Heart left ventricle (tissue), 16 donors: ENCODE measurements at places on chromosomes 4 and X. TPM values are rescaled to one million over a fixed set of nuclear protein-coding genes. Genes with fewer than 3 reads are reported as not detected.

GRCh38 chr4:185865901-185866328 lies 53.9 kb upstream of the SORBS2 start:
- DNase-seq = no peak

- DNase-seq = no peak
Observed at GRCh38 chrX:20005883-20006282, 15.0 kb upstream of the BCLAF3 start.

DNA sequence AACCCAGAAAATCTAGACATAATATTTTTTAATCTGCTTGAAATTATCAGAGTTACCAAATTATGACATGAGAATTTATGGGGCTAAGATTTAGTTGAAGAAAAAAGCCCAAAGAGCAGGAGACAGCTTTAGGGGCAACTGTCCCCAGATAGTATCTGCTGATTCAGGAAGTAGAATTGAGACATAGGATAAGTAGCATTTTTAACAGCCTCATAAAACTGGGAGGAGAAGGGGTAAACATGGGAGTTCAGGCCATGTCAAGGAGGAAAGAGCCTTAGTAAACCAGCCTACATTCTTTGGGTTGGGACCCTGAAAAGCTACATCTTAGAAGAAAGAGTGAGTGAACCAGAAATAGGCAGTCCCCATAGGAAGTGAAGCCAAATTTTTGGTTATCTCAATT lies 9.7 kb upstream of the RAB28 start:
- no peak for DNase-seq

DNA sequence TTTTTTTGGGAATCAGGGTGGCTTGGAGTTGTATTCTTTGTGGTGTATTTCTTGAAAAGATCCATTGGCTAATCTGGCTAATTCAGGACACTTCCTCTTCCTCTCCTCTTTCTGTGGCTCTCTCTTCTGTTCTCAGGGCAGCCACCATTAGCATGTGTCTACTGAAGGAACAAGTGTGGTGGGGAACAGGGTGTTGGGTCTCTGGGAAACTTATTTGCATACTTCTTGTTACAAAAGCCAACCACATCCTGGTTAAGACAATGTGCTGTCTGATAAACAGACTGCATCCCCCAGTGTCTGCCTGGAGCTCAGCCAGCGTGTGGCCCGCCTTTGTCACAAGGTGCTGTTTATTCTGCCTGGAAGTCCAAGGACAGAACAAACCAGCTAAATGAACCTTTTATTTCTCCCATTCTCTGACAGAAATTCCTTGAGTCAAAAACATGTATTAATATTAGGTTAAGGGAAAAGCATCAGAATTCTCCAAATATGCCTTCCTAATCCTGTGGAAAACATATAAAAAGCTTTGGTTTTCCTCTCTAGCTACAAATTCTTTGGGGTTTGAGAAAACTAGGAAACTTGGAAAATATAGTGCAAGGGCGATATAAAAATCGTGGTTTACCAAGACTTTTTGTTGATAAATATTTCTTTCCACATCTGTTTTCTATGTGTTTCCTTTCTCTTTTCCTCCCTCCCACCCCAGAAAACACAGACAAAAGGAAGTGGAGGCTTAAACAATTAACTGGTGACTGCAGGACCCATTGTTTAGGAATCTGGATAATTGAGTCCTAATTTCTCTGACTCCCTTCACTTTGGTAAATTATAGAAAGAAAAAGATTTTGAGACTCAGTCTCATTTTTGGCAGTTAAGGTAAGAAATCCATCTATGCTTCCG lies 203.6 kb downstream of the SPRY1 start:
- peak; percentile 70 for DNase-seq

DNA sequence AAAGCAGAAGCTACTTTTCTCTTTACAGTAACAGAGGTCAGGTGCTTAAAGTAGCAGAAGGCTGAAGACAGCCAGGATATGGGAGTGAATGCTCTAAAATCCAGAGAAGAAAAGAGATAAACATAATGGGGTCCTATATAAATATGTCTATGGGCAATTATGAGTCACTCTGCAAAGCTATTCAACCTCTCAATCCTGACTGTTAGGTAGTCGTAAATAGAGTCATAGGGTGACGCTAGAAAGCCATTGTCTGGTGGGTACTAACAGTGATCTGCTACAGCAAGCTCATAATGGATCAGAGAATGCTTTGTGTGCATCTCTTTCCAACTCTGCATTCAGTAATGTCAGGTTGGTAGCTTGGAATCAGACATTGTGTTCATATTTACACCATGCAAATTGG lies 53.5 kb upstream of the PDE5A start:
- DNase-seq = no peak

GRCh38 chrX:103919270-103919637 lies 43.2 kb upstream of the TMSB15B start:
- DNase-seq = no peak

GRCh38 chrX:42678133-42678532 lies 99.8 kb downstream of the PPP1R2C start:
- DNase-seq = no peak

GRCh38 chr4:25500626-25501316 lies 123.7 kb downstream of the ANAPC4 start:
- DNase-seq = no peak

DNA sequence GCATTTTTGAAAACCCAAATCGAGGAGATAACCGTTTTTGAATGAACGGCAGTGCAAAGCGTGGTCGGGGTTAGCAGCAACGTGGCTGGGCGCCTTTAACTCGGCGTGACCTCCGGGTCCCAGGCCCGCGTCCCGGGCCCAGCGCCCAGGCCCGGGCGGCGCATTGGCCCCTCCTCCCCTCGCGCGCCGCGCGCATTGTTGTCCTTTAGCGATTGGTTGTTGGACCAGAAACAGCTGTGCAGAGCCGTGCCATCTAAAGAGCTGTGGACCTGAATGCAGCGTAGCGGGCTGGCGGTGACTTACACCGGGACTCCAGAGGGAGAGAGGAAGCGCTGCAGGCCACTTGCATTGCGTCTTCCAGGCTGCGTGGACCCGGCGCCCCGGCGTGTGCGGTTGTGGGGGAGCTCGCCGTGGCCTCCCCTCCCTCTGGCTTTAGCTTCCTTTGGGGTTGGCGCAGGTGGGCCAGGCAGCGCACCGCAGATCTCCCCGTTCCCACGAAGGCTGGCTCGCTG lies at the start of gene STOX2:
STOX2 (plus strand) TSS at position 227 of the 512 bp plus-strand sequence. CDS start 1,484 bp downstream, outside the sequence.
- peak; percentile 92 for DNase-seq

GRCh38 chr4:124445071-124445470 lies 267.5 kb downstream of the ANKRD50 start:
- no peak for DNase-seq

DNA sequence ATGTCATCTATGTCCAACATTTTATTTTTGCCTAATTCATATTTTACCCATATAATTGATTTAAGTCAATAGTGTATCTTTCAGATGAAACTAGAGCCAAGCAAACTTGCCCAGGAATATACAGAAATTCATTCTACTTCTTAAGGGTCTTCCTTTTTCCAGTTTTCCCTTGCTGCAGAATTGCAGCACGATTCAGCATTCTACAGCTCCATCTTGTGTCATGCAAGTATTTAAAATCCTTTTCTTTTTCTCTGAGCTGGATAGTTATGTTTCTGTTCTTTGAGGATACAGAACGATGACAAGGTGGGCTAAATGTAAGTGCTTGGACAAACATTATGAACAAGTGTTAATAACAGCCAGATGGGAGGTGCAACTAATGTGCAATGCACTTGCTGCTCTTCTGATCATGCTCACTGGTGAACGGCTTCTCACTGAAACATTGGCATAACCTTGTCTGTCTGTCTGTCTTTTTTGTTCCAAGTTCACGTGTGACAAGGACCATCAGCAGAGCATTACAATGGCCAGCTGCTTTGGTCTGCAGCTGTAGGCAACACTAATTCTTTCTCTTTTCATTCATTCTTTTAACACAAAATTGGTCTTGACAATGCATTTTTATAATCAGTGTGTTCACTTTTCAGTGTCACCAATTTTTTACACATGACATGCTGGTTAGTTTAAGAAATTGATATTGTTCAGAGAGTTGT lies 1821.7 kb downstream of the ARAP2 start:
- no peak for DNase-seq

DNA sequence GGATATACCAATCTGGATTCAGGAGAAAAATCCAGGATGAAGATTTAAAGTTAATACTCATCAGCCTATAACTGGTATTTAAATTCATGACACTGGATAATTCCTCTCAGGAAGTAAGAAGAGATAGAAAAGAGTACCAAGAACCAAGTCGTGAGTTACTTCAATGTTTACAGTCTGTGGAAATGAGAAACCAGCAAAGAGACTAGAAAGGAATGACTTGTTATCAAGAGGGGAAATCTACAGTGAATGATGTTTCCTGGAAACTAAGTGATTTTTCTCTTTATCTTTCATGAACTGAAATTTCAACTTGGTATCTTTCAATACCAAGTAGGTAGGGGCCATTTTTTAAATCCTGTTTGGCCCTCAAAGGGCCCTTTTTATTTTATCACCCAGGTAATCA lies 217.9 kb upstream of the AFF2 start:
- DNase-seq = no peak

DNA sequence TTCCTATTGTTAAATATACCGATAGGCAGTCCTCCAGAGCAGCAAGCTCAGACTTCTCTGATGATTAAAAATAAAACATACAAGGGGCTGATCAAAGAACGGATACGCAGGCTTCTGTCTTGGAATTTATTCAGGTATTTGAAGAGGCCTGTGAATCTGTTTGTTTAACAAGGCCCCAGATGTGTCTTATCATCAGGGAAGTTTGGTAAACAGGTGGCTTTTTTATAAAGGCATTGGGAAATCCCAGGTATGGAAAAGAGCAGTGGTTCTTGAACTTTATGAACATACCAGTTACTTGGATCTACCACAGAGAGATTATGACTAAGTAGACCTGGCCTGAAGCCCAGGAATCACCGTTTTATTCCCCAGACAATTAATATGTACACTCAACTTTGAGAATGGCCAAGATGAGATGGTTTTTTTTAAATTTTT lies 47.9 kb downstream of the SOWAHB start:
- DNase-seq = no peak

GRCh38 chr4:136301749-136302495 lies 1230.4 kb downstream of the PCDH18 start:
- no peak for DNase-seq

DNA sequence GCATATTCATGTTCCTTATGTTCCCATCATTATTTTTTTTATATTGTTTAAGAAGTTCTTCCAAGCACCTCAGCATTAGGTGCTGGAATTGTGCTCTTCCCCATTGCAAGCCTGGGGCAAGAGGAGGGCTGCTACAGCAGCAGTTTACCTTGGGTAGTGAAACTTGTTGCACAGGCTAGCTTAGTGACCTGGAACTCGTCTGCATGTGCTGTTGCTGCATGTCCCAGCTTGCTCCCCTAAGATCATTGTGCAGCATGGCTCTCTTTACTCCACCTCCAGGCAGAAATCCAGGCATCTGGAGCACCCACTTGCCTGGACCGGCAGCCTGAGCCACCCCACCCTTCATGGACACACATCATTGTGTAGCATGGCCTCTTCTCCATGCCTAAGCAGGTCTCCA lies 776.0 kb downstream of the GLUD2 start:
- DNase-seq = no peak

DNA sequence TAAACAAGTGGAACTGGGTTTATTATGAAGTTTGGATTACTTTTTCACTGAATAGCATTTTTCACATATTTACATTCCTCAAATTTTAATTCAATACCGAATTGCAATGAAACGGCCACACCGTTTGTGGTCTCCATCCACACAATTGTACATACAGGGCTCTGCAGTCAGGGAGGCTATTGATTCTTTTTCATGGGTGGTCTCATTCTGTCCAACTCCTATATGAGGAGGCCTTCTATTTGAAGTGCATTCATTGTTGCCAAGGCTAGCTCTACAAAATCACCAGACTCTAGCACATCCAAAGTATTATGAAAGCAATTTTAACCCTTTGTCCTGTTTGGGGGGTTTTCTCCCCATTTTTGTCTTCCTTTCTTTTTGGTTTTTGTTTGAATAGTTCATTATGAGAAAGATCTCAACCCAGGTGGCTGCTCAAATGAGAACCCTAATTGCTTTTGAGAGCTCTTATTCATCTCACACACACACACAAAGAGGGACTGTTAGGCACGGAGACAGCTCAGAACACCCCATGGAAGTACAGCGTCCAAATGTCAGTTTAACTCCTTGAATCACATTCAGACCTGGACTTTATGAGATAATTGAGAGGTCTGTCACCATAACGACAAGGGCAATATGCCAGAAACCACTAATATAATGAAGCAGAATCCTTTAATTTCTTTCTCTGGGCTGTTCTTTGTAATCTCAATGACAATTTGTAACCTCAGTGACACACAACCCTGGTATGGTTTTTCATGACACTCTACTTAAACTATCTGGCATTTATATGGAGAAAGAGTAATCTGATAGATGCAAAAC lies 79.4 kb downstream of the NLGN4X start:
- no peak for DNase-seq

DNA sequence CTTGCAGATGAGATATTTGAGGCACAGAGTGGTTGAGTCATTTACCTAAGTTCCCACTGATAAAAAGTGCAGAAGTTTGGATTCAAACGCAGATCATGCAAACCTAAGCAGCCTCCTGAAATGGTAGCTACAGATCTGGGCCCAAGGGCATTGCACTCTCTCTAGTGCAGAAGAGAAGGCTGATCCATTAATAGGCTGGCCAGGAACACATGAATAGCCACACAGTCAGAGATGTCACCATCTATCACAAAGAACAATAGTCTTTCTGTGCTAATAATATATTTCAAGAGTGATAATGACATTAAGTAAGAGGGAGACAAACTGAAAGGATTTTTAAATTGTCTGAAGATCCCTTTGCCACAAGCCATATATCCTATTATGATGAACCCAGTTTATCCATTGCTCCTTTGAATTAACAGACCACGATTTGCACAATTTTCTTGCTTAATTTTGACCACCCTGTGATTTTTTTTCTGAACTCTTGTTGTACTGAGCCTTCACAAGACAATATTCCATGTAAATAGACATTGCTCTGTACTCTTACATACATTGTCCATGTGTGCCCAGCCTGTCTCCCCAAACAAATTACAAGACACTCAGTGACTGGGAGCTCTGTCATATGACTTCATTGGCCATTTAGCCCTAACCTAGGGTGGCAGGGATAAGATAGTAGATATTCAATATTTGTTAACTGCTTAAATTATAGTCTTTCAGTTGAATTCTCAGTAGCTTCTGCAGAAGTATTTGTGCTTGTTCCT lies 112.4 kb upstream of the RBPJ start:
- DNase-seq = no peak

DNA sequence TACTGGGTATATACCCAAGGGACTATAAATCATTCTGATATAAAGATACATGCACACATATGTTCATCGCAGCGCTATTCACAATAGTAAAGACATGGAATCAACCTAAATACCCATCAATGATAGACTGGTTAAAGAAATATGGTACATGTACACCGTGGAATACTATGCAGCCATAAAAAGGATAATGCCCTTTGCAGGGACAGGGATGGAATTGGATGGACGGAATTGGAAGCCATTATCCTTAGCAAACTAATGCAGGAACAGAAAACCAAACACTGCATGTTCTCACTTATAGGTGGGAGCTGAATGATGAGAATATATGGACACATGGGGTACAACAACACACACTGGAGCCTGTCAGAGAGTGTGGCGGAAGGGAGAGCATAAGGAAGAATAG lies 55.9 kb downstream of the DCK start:
- DNase-seq = no peak

Gene GAGE12J
- polyA plus RNA-seq = not detected

Gene CPE
- polyA plus RNA-seq = 13.3 TPM

Gene LDOC1
- polyA plus RNA-seq = 5.1 TPM

Gene MAP9
- 3.4 TPM for polyA plus RNA-seq

Gene MGARP
- polyA plus RNA-seq = 1.6 TPM

Gene SHOX
- polyA plus RNA-seq = not detected
